T-helper 2 cell (primary cell): ENCODE measurements at places on chromosomes 11 and 22.
A peak's percentile ranks its signal among the peaks of the same experiment; 100 is the strongest.

- DNase-seq: peak; percentile 16
Observed at GRCh38 chr11:118437208-118438125, 1.2 kb downstream of the KMT2A start.

GRCh38 chr11:91795139-91795887 is 429.3 kb upstream of the FAT3 start:
- DNase-seq: peak; percentile 22

DNA sequence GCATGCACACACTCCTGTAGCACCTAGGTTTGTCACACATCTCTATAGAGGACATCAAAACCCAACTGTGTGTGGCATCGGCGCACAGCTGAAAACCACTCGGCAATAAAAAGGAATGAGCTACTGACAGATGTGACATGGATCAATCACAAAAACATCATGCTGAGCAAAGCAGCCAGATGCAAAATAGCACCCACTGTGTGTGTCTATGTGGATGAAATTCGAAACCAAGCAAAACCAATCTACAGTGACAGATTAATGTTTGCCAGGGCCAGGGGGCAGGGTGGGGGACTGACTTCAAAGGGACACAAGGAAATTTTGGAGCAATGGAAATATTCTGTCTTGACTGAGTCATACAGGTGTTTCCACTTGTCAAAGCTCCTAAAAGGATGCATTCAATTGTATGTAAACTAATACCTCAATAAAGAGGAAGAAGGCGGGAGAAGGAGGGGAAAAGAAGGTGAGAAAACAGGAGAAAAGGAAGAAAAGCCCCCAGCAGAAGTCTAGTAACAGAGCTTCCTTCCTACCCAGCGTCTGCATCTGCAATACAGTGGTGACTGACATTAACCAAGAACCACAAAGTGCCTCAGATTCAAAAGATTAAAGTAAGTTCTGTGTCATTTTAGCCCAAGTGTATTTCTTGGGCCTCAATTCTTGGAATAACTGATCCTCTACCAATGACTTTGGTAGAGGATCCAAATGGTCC is 49.8 kb downstream of the PACSIN2 start:
- peak; percentile 77 for DNase-seq

- no peak for DNase-seq
Observed at GRCh38 chr11:12455938-12456337, 78.6 kb downstream of the PARVA start.

- DNase-seq: peak; percentile 76
Observed at GRCh38 chr11:68213555-68214172, 568 bp upstream of the KMT5B start.

DNA sequence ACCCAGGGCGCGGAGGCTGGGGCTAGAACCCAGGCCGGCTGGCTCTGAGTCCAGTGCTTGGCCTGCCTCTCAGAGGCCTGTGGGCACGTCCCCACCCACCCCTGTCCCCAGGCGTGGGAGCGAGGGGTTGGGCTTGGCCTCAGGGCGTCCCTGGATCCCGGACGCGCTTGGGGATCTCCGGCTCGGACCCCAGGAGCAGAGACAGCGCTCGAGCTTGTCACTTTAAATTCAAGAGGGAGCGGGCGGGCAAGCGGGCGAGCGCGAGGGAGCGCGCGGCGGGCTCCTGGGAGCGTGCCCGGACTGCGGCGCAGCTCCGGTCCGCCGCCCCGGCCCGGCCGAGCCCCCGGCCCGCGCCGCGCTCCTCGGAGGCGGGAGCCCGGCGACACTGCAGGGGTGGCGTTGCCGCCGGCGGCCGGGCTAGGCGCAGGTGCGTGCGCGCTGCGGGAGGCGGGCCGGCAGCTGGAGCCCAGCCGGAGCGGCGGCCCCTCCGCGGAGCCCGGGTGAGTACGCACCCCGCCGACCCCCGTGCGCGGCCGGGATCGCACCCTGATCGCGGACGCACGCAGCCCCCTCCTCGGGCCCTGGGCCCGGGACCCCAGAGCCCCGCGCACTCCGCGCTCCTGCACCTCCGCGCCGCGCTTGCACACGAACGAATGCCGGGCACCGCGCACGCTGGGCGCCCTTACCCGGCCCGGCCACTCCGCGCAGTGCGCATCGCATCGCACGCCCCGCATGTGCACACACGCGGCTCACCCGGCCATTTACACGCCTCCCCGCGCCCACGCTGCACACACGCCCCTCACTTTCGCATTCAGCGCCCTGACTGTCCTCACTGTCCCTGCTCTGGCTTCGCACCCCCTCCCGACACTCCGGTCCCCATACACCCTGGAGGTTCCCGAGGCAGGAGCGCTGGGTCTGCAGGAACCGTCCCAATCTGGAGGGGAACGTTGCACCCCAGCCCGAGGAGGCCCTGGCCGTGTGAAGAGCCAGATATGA is at the start of gene SYT12:
Gene SYT12 (plus strand): TSS at position 174 of the 996 bp plus-strand sequence. CDS start 7,011 bp downstream, outside the sequence.
- DNase-seq: no peak

DNA sequence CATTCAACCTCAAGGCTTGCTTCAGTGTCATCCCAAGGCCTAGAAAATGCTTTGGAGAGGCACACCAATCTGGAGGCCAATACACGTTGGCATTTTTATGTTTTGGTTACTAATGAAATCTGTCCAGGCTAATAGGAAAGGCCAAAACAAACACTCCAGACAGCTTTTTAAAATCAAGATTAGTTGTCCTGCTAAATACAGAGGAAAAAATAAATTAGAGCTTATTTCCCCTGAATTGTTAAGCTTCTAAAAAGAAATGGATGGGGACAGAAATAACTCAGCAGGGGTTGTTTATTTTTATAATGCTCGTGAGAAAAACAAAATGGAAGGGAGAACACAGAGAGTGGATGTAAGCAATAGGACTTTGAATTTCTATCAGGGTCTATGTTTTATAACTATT is 438.5 kb upstream of the LRRC4C start:
- DNase-seq: no peak

GRCh38 chr11:66020618-66021357 is 5.5 kb downstream of the CATSPER1 start:
- no peak for DNase-seq

DNA sequence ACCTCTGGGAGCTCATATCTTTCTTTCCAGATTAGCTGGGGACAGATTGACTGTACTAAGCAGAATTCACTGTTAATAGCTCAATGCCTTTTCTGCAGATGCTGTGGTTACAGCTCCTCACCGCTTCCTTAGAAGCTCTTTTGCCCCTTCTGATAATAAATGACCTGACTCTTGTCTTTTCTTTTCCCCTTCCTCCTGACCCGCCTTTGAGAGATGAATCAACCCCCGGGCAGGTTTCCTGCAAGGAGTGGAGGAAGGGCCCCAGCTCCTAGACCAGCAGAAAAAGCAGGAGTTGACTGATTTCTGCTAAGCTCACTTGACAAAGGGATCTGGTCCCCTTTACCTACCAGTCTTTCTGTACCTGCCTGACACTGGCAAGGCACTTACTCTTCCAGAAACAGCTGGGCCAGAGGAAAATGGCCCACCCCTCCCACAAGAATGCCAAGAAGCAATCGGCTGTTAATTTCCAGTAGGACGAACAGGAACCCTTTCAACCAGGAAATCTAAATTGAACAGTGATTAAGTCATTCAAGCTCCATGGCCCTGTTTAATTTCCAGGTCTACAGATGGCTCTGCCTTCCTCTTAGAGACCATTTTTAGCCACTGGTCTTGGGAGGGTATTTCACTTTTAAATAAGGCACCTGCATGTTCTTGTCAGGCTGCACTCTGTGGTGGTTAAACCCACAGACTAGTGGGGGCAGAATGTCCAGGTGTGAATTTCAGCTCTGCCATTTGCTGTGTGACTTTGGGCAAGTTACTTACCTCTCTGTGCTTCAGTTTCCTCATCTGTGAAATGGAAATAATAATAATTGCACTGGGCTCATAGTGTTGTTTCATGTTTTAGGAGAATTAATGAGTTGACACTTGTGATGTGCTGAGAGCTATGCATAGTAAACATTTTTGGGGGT is 67.5 kb downstream of the PRR5L start:
- DNase-seq: no peak

GRCh38 chr22:43154887-43155536 is 3.7 kb downstream of the TSPO start:
- no peak for DNase-seq

GRCh38 chr11:103029401-103029800 is 62.6 kb downstream of the DCUN1D5 start:
- DNase-seq: no peak

- DNase-seq: no peak
Observed at GRCh38 chr22:44368611-44369292, 56.0 kb upstream of the SHISAL1 start.

DNA sequence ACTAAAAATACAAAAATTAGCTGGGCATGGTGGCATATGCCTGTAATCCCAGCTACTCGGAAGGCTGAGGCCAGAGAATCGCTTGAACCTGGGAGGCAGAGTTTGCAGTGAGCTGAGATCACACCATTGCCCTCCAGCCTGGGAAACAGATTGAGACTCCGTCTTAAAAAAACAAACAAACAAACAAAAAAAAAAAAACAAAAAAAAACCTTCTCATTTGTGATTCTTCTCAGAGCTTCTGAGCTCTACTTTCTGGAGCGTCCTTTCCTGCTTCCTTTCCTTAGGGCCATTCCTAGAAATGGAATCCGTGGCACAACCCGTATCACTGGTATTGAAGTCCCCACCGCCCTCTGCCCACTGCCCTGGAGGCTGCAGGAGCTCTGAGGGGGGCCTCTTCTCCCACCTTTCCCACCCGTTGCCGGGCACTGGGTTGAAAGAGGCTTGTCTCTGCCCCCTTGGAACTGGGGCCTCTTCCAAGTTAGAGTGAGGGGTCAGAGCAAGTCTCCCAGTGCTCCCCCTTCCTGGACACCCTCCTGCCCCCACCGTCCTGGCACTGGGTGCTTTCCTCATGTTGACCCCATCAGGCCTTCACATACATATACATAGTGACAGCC is 2.0 kb upstream of the SHISA8 start:
- DNase-seq: no peak

DNA sequence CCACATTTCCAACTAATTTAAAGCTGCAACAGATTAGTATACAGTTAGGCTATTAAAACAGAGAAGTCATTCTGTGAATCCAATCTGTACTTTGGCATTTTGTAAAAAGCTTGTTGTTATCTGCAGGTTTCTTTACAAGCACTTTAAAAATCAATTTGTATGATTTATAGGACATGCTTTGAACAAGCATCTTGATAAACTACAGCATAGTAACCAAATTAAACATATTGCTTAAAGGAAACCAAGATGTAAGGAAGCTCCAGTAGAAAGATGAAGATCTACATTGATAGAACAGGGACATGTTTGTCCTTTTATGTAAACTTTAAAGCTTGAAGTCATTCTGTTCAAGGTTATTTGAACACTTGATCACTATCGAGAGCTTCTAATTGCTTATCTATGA is 498.3 kb upstream of the CCDC90B start:
- DNase-seq: no peak

GRCh38 chr11:119347940-119348605 is 1.6 kb upstream of the MFRP start:
- DNase-seq: no peak

GRCh38 chr11:134999590-134999989 is 587.5 kb upstream of the B3GAT1 start:
- DNase-seq: no peak

GRCh38 chr22:43449205-43449830 is 37.5 kb downstream of the MPPED1 start:
- no peak for DNase-seq

DNA sequence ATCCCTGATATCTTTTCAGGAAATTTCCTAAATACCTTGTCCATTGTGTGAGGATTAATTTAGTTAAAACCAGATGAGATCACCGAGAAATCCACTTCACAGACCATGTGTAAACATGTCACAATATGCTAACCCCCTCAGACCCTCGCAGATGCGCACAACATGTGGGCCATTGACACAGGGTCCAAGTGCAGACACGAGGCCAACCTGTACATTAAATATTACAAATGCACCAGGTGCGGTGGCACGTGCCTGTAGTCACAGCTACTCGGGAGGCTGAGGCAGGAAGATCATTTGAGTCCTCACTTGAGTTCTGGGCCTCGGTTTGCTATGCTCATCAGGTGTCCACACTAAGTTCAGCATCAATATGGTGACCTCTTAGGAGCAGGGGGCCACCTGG is 9.9 kb upstream of the TMPRSS4 start:
- DNase-seq: no peak

DNA sequence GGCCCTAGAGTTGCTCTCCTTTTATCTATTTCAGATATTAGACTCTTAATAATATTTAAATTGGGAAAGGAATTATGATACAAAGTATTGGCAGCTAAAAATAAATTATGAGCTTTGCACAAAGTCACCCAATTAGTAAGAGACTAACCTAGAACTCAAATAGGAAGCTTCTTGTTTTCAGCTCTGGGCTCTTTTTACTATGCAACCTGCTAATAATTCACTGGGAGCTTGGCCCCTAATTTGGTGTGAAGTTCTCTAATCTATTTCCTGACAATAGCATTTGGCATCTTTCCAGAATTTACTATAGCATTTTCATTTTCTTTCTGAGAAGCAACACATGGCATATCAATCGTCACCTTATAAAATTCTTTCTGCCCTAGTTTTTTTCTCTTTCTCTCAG is 727.7 kb upstream of the ANO5 start:
- no peak for DNase-seq

- DNase-seq: no peak
Observed at GRCh38 chr11:133136376-133136775, 395.9 kb downstream of the OPCML start.

DNA sequence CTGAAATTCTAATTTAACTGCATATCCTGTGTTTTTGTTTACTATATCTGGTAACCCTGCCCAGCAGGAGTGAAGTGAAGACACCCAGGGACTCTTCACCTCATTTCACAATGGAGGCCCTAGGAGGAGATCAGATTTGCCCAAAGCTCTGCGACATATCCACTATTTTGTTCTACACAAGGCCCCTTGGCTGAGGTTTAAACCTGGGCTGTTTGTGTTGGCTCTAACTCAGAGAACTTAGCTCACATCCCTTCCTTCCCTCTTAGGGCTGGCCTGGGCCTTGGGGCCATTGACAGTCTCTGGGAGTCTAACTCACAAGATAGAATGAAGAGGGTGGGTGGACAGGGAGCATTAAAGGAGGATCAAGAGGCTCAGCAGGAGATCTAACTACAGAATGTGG is 8.2 kb upstream of the PLA2G3 start:
- no peak for DNase-seq

- DNase-seq: no peak
Observed at GRCh38 chr11:106277484-106277883, 200.0 kb downstream of the AASDHPPT start.

DNA sequence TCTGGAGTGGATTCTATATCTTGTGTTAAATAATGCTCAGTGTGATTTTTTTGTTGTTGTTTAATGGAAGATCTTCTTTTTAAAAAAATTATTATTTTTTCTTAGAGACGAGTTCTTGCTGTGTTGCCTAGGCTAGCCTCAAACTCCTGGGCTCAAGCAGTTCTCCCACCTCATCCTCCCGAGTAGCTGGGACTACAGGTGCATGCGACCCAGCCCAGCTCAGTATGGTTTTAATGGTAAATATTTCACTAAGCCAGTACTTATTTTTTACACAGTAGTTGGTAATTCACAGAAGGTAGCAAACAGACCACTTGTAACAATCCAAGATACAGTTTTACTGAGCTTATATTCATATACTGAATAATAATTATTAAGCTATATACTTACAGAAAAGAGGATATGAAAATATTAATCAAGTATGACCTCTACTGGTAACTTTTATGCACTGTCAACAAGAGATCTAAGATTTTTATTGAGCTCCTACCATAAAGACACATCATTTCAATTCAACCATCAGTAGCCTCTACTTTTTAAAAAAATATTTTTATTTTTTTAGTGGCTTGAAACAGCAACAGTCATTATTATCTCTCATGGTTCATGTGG is 6.1 kb upstream of the CD59 start:
- no peak for DNase-seq

GRCh38 chr22:50292643-50293440 is 14.6 kb downstream of the PLXNB2 start:
- no peak for DNase-seq

- DNase-seq: peak; percentile 59
Observed at GRCh38 chr22:22207845-22208564, 36.6 kb upstream of the VPREB1 start.
